Activated CD8-positive, alpha-beta memory T cell treated with anti-CD3 and anti-CD28 coated beads for 1 hour (primary cell): ENCODE measurements at places on chromosomes 7 and 10.

- no peak for DNase-seq
These were observed 39.3 kb downstream of the COL1A2 start for GRCh38 chr7:94434042-94434441.

GRCh38 chr10:50396491-50397311 is 145.4 kb upstream of the ASAH2 start:
- no peak for DNase-seq

GRCh38 chr10:74898201-74898976 is 72.0 kb downstream of the KAT6B start:
- DNase-seq = no peak

DNA sequence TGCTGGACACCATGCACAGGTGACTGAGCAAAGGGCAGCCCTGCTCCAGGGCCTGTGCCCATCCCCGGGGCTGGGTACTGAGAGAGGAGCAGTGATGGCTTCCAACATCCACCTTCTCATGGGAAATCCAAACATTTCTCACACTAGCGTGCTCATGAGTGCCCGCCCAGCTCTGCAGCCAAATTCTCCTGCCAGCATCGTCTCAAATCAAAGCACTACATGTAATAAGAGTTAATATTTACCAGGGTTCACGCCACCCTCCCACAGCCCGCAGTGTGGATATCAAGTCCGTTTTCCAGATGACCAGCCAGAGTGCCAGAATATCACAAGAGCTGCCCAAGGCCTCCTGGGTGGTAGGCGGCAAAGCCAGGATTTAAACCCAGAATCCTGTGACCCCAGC is 12.1 kb downstream of the IL15RA start:
- DNase-seq = no peak

- no peak for DNase-seq
These were observed 23.5 kb downstream of the ADK start for GRCh38 chr10:74174521-74174920.

DNA sequence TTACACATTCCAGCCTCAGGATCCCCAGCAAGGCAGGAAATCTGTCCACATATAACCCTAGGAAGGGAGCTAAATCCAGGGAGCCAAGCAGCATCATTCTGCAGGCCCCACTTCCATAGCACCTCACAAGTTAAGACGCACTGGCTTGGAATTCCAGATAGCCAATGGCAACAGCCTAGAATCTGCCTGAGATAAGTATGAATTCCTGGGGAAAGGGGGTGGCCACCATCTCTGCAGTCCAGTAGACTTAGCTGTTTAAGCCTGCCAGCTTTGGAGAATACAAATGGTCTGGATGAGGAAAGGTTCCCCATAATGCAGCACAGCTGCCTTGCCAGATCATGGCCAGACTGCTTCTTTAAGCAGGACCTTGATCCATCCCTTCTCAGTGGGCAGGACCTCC is 179.4 kb upstream of the PRSS1 start:
- DNase-seq = no peak

- no peak for DNase-seq
These were observed 199.0 kb upstream of the C7orf33 start for GRCh38 chr7:148391591-148391990.

DNA sequence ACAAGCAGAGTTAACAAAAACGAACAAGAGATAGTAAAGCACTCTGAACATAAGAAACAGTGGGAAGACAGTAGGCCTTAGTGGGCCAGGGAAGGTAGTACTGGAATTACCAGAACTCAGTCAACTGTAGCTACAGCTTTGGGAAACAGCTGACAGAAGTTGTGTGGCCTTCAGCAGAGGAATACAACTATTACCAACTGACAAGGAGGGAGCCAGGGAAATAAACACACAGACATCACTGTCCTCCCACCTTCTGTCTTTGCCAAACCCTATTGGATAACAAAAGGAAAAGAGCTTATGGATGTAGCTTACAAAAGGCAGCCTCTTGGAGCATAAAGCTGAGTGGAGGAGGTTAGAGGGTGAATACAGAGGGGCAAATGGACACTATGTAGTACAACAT is 15.4 kb downstream of the MICU1 start:
- DNase-seq = no peak

- no peak for DNase-seq
These were observed 736.9 kb downstream of the PARD3 start for GRCh38 chr10:34078017-34078744.

- no peak for DNase-seq
These were observed 73.8 kb upstream of the CHCHD3 start for GRCh38 chr7:133155642-133156041.

DNA sequence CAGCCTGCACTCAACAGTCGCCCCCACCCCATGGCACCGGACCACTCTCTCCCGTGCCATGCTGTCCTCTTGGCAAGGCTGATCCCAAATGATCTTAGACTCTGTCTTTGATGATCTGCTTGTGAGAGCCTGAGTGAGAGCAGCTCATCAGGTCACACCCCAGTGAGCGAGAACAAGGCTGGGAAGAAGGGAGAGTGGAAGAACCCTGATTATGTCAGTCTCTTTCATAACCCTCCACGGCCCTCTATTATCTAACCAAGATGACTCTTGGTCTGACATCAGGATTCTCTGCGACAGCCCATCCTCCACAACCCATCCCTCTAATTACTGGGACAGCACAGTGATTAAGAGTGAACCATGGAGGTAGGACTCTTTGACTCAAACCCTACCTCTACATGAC is 53.1 kb upstream of the C7orf33 start:
- DNase-seq = no peak
